Cardiac muscle cell (in vitro differentiated cells and primary cell): ENCODE measurements at places on chromosomes 4 and X. TPM values are rescaled to one million over a fixed set of nuclear protein-coding genes. Genes with fewer than 3 reads are reported as not detected.

The TMEM131L gene
- polyA plus RNA-seq, result 3.3 and 5.0 TPM in 2 replicates

The ADH1A gene
- polyA plus RNA-seq, result not detected in 2 replicates

The VCX2 gene
- not detected in 2 replicates for polyA plus RNA-seq

The TMEM271 gene
- polyA plus RNA-seq, result not detected in 2 replicates

The GPC4 gene
- 13.1 and 24.8 TPM in 2 replicates for polyA plus RNA-seq

The FGF13 gene
- polyA plus RNA-seq, result 88.9 and 118 TPM in 2 replicates

The SLC7A11 gene
- polyA plus RNA-seq, result 0.31 and 0.40 TPM in 2 replicates

The PFKFB1 gene
- 0.15 and 0.51 TPM in 2 replicates for polyA plus RNA-seq

The NPY1R gene
- 13.1 and 16.8 TPM in 2 replicates for polyA plus RNA-seq

The XAGE2 gene
- not detected in 2 replicates for polyA plus RNA-seq
